ENCODE measurements at places on chromosomes 3 and 15.

GRCh38 chr15:75056036-75056435, 32.6 kb downstream of the PPCDC start:
- no peak for DNase-seq

DNA sequence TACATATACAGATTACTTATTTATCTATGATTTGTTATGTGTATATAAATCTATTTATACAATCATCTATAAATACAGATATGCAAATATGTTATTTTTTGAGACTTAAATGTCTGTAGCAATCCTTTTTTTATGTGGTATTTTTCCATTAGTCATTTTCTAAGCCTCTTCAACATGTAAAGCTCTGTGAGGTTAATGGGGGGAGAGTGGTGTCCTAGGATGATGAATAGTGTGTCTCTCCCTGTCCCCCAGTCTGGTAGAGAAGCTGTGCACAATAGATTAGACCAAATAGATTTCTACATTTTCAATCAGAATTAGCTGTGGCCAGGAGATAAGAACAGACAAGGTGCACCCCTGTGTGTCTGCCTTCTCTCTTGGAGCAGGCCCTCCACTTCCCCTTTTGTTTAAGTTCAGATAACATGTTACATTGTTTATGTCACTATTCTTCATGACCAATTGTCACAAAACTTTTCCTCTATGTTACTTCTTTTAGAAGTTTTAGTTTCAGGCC, 453.9 kb downstream of the LPP start:
- no peak for DNase-seq

- DNase-seq = no peak
Observed at GRCh38 chr3:138949445-138950005, 2.5 kb downstream of the FOXL2NB start.

GRCh38 chr15:36362509-36362915, 216.9 kb upstream of the CDIN1 start:
- no peak for DNase-seq

DNA sequence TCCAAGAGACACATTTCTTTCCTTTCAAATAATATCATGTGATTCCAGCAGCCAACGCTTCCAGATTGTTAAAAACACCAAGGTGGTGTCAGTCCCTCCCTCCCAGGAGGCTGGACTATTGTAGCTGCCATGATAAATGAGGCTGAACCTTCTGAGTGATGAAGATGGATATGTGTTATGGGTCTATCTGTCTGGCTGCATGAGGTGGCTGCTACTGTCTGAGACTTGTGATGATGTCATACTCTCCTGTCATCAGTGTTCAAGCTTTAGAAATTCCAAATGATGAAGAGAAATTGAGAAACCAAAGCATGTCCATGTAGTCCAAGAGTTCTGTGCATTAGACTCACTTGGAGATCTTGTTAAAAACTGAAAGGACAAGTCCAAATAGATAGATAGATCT, 683.0 kb downstream of the NTRK3 start:
- no peak for DNase-seq

- no peak for DNase-seq
Observed at GRCh38 chr3:78757731-78758130, 1010.1 kb downstream of the ROBO1 start.

GRCh38 chr3:174945951-174946350, 86.8 kb downstream of the NAALADL2 start:
- no peak for DNase-seq
